Activated CD8-positive, alpha-beta memory T cell treated with anti-CD3 and anti-CD28 coated beads for 48 hours (primary cell): ENCODE measurements at places on chromosomes 6 and 20.

DNA sequence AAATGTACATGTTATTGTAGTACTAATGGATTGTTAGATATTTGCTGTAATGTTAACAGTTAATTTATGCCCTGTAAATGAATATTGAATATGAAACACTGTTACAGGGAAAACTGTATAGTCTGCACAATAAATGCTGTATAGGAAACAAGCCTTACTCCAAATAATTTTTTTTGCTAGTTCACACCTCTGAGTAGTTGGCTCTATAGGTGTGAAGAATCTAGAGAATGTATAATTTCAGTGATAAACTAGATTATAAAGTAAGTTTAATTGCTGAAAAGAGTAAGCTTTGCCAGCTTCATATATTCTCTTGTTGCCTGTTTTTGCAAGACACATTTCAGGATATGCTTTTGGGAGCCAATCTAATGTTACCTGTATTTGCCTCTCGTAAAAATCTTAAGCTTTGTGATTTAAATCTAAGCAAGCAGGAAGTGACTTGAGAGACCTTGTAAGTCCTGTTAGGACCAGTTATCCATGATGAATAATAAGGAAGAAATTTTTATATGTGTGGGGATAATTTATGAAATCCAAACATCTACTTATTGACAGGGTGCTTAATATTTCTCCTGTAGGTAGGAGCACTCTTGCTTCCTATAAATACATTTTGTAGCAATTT, 232.4 kb downstream of the ZFAND3 start:
- DNase-seq = no peak

DNA sequence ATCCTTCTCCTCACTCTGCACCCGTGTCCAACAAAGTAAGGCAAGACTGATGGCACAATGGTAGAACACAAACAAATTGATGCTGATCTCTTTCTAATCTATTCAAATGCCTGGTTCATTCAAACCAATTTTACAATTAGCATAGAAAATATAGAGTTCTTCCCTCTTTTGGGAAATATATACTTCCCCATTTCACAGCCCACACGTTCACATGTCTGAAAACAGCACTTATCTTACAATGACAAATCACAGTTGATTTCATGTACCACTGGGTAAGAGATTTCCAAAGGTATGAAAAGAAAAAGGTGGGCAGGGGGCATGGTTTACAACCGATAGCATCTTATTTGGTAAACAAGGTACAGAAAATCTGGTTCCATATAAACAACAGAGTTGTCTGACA, 137.6 kb downstream of the RNGTT start:
- DNase-seq = no peak

GRCh38 chr6:48615041-48615440, 504.0 kb upstream of the PTCHD4 start:
- no peak for DNase-seq

DNA sequence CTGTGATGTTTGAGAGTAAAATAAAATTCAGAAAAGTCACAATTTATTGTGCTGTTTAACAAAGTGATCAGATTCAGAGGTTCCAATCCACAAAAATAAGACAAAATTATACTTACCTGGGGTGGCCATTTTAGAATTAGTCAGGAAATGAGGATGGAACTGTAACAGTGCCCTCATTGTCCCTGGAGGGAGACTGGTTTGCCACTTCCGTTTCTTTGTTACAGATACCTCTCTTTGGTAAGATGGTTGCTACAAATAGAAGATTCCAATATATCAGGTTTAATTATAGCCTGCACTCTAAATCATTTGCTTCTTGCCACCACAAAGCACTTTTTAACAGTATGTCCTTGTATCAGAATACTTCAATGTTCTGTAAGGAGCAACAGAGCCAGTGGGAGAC, 95.6 kb downstream of the CTNNBL1 start:
- no peak for DNase-seq

DNA sequence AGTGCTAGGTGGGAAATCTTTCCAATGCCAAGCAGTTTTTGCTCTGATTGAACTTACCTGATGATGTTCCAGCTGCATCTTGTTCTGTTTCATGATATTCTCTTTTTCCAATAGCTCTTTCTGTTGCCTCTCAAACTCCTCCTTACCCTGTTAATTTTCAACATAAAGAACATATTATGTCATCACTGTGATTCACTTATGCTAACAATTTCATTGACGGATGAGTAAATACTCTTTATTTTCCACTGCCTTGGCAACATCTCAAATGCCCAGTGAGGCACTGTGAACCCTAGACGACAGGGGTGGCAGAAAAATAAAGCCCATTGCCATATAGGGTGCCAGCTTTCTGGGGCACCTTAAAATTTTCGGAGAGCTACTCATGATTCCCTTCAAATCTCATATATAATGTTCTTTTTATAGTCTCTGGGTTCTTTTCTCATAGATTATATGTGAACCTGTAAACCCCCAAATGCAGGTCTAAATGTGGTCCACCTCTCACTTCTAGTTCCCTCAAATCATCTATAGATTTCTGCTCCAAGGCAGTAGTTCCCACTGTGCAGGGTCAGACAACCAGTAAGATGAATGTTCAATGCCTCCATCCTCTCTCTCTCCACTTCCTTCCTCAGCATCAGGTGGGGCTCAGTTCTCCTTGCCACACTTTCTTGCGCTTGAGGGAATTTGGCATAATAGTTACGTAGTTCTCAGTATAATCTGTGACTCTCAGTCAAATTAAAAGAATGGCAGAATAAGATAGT, 44.1 kb downstream of the NEDD9 start:
- DNase-seq = no peak

DNA sequence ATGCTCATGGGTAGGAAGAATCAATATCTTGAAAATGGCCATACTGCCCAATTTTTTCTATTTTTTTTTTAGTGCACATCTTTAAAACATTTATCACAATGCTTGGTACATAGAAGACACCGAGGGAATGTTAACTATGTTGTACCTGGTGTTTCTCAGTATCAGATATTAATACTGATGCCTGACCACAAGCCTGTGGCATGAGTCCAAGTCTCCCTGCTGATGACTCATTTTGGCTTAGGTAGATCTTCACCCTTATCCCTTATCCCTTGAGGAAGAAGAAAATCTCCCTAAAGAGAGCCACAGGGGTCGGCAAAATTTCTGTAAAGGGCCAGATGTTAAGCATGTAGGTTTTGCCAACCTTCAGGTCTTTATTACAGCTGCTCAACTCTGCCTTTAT, 14.5 kb downstream of the CD109 start:
- DNase-seq = no peak

- no peak for DNase-seq
These were observed 7.9 kb upstream of the GMNN start for GRCh38 chr6:24766680-24767462.

DNA sequence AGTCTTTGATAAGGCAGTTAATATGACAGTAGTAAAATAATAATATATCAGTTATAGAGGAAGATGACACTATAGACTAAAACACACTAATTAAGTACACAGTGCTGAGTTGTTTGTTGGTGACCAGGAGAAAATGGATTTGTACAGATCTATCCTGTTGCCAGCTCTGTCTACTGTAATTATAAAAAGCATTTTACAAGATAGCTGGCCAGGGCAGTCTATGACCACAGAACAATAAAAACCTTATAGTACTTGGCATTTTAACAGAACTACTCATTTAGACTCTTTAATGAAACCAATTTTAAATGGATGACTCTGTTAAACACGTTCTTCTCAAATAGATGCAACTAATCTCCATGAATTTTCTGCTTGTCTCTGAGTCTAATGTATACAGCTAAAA, 367.5 kb downstream of the BTBD9 start:
- no peak for DNase-seq

GRCh38 chr6:57257911-57258541, 35.9 kb upstream of the RAB23 start:
- no peak for DNase-seq

- no peak for DNase-seq
These were observed 52.4 kb upstream of the SIM1 start for GRCh38 chr6:100517106-100517505.

GRCh38 chr6:11043961-11044711, at the start of gene ELOVL2:
Gene ELOVL2, minus strand, starts transcription at chr6:11044305. Its CDS starts 75 bp downstream, at chr6:11044230.
- DNase-seq = no peak

DNA sequence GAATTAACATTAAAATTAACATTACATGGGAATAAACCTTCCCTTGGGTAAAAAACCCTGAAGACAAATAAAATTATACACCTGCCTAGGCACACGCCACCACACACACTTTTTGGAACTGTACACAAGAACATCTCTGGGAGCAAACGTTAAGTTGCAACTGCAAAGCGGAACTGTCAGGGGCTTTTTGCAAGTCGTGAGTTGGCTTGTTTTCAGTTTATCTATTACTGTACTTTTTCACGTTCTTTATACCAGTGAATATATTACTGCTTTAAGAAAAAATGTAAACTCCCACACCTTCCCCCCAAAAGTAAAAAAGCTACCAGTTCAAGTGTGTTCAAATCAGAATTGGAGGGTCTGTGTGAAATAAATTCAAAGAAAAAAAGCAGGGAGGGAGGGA, 65.5 kb upstream of the NFATC2 start:
- no peak for DNase-seq

- no peak for DNase-seq
These were observed 93.7 kb upstream of the SCGN start for GRCh38 chr6:25558155-25558817.

GRCh38 chr20:31537890-31538289, 23.6 kb downstream of the HM13 start:
- DNase-seq = no peak

GRCh38 chr6:151325075-151326050, 66.0 kb downstream of the ZBTB2 start:
- DNase-seq = no peak

GRCh38 chr6:151241853-151242252, 2.1 kb downstream of the AKAP12 start:
- no peak for DNase-seq

GRCh38 chr20:59850018-59850641, 83.3 kb downstream of the SYCP2 start:
- DNase-seq = no peak

GRCh38 chr20:15789079-15789478, 784.2 kb downstream of the KIF16B start:
- DNase-seq = no peak

DNA sequence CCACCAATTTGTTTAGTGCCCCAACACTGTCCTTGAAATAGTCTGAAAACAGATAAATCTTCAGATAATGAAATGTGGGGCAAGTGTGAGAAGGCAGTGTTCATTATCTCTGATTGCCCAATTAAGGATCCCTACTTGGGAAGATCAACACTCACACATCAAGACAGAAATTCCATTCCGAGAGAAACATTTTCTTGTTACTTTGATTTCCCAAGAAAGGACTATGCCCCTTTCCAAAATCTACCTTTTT, 16.2 kb downstream of the HMGN4 start:
- DNase-seq = no peak

- DNase-seq = no peak
These were observed 80.7 kb downstream of the HIVEP1 start for GRCh38 chr6:12092762-12093161.

DNA sequence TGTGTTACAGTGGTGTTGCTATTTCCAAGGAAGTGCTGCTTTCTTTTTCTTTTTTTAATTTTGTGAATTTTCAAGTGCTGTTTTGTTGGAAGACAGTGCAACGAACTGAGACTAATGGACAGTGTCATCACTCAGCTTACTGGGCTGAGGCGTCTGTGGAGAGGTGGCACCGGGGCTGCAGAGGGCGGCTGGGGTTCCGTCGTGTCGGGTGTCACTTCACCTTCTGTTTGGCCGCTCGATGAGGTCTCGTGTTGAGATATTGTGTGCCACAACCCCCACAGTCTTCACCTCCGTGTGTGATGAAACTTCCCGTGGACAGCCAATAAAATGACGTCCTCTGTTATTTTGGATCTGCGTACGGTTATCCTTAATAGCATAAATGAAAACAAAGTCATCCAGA, 149.4 kb upstream of the SNX9 start:
- DNase-seq = no peak

DNA sequence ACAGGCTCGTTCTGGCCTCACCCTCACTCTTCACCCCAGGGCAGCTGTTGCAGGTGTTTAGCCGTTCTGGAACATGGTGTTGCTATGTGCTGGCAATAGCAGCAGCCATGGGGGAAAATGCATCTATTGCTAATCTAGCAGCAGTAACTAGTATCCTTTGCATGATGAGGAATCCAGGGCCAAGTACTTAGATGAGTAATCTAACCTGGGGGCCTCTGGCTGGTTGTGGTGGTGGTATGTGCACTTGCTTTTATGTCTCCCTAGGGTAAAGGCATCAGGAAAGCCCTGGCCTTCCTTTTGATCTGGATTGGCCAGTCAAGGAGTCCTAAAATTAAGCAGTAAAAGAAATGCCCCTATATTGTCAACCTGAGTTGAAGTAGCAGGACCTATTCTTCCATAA, 594.5 kb upstream of the MAP3K7 start:
- no peak for DNase-seq
